ENCODE measurements at places on chromosomes 13 and 19.

DNA sequence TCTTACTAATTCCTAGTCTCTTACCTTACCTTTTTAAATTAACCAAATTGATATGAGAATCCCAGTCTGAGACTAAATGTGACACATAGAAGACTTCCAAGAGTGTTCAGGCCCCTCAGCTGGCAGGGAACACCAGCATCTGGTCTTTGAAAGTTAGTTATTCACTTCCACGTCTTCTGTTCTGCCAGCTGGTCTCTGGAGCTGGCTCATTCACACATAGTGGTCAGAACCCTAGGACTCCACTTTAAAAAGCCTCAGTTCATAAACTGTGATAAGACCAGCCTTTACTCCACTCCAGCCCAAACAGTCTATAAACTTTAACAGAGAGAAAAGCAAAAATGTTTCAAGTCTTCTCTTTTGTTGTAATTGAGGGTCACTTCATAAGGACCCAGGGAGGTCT, 263.0 kb downstream of the DCT start:
- DNase-seq, result no peak

DNA sequence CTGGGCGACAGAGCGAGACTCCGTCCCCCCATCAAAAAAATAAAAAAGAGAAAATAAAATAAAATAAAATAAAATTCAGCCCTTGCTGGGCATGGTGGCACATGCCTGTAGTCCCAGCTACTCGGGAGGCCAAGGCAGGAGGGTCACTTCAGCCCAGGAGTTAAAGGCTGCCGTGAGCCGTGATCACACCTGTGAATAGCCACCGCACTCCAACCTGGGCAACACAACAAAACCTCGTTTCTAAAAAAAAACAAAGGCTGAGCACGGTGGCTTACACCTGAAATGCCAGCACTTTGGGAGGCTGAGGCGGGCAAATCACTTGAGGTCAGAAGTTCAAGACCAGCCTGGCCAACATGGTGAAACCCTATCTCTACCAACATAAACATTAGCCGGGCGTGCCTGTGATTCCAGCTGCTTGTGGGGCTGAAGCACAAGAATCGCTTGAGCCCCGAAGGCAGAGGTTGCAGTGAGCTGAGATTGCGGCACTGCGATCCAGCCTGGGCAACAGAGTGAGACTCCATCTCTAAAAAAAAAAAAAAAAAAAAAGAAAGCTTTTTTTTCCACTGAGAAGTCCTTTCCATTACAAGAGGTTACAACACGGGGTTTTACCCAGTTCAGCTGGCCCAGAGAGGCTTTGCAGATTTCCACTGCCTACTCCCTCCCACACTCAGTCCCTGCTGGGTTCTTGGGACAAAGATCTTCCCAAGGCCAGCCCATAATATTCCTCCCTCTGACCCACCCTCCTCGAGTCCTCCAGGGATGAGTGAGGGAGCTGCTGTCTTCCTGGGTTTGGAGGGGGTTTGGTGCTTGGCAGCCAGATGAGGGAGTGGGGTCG, 6.4 kb downstream of the ANGPTL4 start:
- DNase-seq, result no peak

GRCh38 chr13:94513026-94513425, 33.5 kb upstream of the DCT start:
- DNase-seq, result no peak

GRCh38 chr19:14103310-14103709, 12.8 kb upstream of the SAMD1 start:
- DNase-seq, result peak; percentile 89

GRCh38 chr13:27925220-27925991, 5.6 kb downstream of the PDX1 start:
- DNase-seq, result no peak

DNA sequence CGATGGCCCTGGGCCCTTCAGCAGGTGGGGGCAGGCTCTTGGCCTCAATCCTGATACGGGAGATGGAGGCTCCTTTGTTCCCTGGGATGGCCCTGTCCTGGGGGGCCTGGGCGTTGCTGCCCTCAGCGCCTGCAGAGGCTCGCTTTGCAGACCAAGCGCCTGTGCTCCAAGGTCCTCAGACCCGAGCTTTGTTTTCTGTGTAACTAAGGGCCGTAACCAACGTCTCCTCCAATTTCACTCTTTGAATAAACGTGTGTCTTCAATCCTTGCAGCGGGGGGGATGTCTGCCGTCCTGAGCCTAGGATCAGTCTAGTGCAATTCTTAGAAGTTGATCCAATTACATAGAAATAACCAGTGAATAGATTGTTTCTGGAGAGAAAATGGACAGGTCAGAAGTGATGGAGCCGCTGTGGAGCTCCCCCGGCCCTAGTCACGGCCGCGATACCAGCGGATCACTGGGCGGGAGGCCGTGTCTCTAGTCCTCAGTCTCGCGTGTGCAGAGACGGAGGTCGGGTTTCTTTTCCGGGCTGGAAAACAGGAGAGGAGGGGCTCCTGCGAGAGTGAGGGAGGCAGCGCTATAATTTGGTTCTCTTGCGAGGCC, 5.3 kb downstream of the PTBP1 start:
- no peak for DNase-seq

- DNase-seq, result no peak
Observed at GRCh38 chr13:27264648-27265047, 6.0 kb upstream of the RASL11A start.

DNA sequence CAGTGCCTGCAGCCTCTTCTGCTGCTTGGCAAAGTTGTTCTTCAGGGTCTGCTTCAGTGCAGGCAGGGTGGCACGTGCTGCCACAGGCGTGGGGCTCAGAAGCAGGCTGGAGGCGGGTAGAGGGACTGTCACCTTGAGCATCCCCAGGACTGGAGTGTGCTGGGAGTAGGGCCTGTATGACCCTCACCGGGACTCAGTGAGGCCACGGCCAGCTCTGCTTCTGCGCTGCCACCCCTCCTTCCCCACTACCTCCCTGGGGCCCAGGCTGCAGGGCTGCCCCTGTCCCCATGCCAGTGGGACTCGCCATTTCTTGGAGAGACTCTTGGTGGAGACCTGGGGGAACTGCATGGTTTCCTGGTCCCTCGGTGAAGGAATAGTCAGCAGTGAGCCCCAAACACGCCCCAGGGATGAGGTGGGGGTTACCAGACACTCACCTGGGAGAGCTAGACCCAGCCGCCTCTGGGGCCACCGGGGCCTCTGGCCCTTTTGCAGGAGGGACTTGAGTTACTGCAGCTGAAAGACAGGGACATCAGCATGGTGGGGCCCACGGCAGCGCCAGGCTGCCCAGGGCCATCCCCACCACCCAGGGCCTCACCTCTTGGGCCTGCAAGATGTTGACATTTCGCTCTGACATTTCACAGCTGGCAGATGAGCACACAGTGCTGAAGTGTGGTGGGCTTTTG, 29.9 kb downstream of the TUBA3C start:
- no peak for DNase-seq

- DNase-seq, result peak; percentile 30
Observed at GRCh38 chr13:30346153-30346788, 38.9 kb upstream of the KATNAL1 start.

DNA sequence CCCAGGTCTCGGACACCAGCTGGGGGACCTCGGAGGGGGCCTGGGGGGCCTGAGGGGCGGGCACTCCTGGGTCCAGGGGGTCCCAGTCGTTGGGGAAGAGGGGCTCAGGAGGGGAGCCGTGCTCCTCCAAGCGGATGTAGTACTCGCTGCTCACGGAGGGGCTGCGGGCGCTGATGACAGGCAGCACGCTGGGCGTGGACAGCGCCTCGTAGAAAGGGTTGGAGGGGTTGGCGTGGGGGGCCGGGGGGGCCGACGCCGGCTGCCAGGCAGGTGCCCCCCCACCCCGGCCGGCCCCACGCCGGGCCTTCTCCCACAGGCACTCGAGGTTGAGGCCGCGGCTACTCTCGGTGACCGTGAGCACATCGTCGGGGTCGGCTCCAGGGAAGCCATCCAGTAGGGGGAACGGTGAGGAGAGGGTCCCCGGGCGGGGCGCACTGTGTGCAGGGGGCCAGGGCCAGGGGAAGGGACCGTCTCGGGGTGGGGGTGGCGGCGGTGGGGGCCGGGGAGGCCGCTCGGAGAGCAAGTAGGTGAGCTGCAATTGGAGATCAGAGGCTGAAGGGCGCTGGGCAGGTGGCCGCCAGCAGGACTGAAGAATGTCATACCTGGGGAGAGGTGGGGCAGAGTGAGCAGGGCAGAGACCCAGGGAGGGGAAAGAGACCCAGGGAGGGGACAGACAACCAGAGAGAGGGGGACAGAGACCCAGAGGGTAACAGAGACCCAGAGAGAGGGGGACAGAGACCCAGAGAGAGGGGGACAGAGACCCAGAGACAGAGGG, 12.1 kb downstream of the LMTK3 start:
- no peak for DNase-seq

DNA sequence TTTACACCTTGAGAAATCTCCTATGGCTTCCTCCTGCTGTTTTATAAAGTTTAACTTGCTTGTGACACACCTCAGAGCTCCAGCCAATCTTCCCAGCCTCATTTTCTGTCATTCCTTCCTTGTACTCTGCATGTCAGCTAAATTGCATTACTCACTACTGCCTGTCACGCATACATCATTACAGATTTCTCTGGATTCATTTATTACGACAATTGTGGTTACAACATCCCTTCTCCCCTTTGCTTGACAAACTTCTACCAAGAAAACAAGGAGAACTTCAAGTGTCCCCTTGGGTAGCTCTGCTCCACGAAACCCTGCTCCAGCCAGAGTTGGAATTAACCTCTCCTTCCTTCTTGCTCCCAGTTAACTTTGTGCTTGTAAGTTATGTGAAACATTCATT, 22.0 kb upstream of the GPR18 start:
- DNase-seq, result no peak

GRCh38 chr13:105814219-105814901, 721.1 kb downstream of the EFNB2 start:
- no peak for DNase-seq

DNA sequence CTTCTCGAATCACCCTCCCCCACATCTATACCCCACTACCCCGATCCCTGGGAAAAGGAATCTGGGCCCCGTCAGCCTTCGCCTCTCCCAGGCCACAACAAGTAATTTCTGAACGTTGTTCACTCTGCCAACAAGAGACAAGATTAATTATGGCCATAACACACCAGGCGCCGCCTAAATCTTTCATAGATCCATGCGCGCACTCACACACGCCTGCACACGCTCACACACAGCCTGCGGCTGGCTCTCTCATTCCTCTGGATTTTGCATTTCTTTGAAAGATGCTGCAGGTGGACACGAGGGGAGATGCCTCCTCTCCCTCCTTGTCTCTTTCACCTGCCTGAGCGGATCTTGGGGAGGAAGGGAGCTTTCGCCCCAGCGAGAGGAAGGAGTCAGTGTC, 17.1 kb downstream of the ZNRF4 start:
- no peak for DNase-seq

DNA sequence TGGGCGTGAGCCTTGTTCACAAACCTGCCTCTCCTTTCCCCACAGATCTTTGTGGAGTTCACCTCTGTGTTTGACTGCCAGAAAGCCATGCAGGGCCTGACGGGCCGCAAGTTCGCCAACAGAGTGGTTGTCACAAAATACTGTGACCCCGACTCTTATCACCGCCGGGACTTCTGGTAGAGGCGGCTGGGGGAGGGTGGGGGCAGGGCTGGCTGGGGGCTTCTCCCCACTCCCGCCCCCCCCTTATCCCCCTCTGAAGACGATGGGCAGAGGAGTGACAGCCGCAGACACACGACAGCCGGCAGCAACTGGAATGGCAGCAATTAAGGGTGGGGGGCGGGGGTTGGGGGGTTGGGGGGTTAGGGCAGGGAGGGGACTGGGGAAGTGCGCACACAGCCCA, 1.1 kb upstream of the EPN1 start:
- no peak for DNase-seq

GRCh38 chr19:4304538-4305256, at the start of gene FSD1:
TSS of gene FSD1 (plus strand) at chr19:4304598. CDS start at chr19:4304747, 149 bp downstream.
- DNase-seq, result peak; percentile 67

DNA sequence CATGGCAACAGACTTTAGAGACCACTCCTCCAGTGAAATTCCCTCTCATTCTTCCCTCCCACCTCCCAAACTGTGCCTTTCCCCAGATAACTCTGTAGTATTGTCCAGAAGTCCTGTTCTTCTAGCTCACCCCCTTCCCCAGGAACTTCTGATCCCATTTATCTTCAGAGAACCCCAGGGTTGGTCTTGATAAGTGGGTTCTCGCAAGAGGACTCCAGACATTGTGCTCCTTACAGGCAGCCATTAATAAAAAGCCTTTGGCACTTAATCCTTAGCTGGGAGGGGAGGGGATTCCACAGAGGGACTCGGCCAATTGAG, 1.9 kb downstream of the LTBP4 start:
- no peak for DNase-seq

- peak; percentile 75 for DNase-seq
Observed at GRCh38 chr13:80251403-80251802, 89.5 kb downstream of the SPRY2 start.

DNA sequence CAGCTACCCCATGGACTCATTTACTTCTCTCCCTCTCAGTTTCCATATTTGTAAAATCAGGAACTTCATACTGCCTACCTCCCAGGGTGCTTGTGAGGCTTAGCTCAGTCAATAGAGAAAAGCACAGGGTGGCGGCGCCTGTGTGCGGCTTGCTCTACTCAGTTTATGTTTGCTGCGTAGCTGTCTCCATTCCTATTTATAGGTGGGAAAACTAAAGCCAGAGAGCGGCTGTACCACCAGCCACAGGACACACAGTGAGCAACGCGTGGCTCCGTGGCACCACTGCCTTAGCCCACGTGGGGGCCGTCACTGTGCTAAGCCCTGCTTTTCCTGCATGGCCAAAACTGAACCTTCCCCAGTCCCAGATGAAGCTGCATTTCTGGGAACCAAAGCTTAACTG, 292.4 kb downstream of the TEX29 start:
- no peak for DNase-seq

- no peak for DNase-seq
Observed at GRCh38 chr19:51387924-51388389, at the start of gene LIM2. TSS of gene LIM2 (minus strand) at chr19:51387974. CDS start at chr19:51387443, 531 bp downstream.

GRCh38 chr13:45456196-45456972, 8.4 kb upstream of the COG3 start:
- DNase-seq, result no peak

GRCh38 chr13:97124915-97125809, 97.0 kb upstream of the MBNL2 start:
- no peak for DNase-seq

- DNase-seq, result no peak
Observed at GRCh38 chr19:45305421-45305820, 17.3 kb downstream of the CKM start.

DNA sequence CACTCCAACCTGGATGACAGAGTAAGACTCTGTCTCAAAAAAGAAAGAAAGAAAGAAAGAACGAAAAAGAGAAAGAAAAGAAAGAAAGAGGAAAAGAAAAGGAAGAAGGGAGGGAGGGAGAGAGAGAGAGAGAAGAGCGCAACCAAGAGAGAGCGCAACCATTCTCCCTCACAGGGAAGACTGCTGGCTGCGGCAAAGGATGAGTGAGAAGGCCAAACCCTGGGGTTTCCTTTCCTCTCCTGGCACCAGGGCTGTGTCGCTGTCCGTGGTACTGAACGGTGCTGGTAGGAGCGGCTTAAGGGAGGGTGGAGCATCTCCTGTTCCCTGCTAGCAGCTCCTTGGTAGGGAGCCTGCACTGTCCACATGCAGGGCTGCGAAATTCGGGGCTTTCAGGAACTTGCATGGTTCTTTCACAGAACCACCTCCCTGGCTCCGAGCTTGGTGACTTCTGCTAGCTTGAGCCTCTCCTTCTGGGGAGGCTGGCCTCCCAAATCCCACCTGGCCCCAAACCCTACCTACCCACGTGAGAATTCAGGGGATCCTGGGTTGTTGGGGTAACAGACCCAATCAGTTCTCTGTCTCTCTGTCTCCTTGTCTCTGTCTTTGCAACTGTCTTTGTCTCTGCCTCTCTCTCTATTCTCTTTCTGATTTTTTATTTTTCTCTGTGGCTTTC, 51.1 kb upstream of the ZNRF4 start:
- peak; percentile 91 for DNase-seq
